NCI-H187 (cell line): ENCODE measurements at places on chromosomes 1 and 21.

DNA sequence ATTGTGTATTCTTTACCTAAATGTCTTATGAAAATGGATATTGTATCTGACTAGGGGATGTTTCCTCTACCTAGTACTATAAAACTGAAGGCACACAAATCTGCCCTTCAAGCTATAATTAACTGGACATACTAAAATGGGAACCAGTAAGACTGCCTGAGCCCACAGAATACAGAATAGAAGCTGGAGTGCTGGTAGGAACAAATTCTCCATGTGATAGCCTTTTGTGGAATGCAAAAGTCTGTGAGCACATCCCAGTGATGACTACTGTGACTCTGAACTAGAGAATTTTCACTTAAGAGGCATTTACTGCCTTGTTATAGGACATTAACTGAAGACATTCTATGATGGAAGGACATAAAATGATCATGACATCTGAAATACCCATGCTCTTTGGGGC is 30.3 kb downstream of the KIFAP3 start:
- DNase-seq, result no peak

- DNase-seq, result no peak
Observed at GRCh38 chr1:224770336-224770693, 154.2 kb downstream of the CNIH3 start.

DNA sequence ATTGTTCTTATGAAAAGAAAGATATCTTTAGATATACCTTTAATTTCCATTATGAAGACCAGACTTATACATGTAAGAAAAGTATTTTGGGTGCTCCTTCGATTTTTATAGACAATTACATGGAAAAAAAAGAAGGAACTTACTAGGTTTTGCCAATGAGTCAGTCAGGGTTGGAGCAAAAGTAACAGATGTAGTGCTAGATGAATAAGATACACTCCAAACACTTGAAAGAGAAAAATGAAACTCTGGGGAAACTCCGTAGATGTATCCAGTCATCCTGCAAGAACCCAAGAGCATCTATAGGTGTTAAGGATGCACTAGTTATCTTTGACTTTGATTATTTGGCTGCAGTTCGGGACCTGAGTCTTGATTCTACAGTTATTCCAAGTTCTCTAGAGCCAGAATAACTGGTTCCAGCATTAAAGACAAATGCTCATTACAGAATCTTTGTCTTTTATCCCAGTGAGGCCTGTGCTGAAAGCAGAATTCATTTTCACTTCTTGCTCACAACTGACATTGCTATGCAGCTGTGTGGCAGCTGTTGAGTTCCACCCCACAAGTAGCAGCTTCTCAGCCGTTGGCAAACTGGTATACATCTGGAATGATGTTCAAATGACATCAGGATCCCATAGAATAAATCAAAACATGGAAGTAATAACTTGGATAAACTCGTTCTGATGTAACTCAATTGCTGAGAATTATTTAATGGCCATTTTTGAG is 326.1 kb downstream of the ASTN1 start:
- DNase-seq, result no peak

- no peak for DNase-seq
Observed at GRCh38 chr1:225514671-225515081, 86.8 kb upstream of the LBR start.

DNA sequence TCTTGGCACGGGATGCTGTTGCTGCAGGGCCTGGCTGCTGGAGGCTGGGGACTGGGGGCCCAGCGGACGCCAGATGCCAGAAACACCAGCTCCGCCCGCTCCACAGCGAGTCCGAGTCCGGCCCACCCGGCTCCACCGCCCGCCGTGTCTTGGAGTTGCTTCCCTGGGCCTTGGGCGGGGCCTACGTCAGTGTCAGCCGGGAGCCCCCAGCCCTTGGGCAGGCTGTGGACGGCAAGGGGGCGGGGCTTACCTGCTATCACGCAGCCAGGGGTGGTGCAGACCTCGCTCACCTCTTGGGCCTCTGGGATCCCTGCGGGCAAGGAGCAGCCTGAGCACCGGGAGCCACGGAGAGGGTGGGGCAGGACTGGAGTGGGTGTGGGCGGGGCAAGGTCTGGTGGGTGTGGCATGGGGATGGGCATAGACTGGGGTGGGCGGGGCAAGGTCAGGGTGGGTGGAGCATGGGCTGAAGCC is 21.8 kb downstream of the MMEL1 start:
- no peak for DNase-seq

GRCh38 chr1:94048413-94049164 is 72.4 kb downstream of the ABCA4 start:
- no peak for DNase-seq

GRCh38 chr1:30636621-30637020 is 86.8 kb downstream of the MATN1 start:
- no peak for DNase-seq

DNA sequence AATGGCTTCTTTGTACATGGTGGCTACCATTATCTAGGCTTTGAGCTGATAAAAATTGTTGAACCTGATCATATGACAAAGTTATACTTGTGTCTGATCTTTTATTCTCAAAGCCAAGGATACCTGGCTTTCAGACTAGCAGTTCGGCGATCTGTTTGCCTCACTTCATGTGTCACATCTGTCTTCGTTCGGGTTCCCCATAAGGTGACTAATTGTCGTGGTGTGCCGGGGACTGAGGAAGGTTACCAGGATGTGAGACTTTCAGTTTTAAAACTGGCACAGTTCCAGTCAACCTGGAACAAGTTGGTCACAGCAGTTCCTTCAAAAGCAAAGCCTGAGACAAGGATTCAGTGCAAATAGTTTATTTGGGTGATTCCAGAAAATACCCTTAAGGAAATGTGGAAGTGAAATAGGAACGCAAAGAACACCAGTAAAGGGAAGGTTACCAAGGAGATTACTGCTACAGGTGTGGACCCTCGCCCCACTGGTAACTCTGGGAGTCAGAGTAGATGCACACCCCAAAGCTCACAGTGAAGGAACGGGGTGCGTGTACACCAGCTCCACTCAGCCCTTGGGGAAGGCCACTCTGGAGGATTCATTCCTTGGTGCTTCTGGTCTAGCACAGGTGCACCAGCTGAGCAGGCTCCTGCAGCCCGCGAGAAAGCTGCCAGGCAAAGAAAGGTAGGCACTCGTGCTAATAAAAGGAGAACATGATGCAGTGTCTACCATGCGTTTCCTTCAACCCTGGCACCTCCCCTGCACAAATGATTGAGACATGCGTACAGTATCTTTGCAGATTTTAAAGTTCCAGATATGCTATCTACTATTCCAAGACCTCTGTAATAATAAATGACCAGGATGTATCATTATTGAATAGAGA is 69.0 kb downstream of the VWA5B1 start:
- no peak for DNase-seq

GRCh38 chr1:92551916-92552315 is 65.2 kb upstream of the GFI1 start:
- DNase-seq, result no peak

- DNase-seq, result no peak
Observed at GRCh38 chr1:170721621-170722020, 57.7 kb downstream of the PRRX1 start.

DNA sequence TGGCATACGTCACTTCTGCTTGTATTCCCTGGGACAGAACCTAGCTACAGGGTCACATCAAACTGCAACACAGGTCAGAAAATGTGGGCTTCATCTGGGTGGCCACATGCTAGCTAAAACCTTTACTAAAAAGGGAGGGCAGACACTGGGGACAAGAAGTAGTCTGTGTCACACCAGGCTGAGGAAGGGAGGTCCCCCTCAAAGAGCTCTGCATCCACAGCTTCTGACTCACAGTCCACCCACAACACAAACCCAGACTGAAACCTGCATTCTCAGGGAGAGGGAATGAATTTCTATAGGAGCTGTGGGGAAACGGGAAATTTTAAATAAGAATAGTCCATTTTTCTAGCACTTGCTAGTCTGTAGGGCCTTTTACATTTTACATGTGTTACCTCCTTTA is 16.2 kb downstream of the OLIG2 start:
- DNase-seq, result no peak

GRCh38 chr1:52365071-52365745 is 797 bp downstream of the CC2D1B start:
- DNase-seq, result no peak

DNA sequence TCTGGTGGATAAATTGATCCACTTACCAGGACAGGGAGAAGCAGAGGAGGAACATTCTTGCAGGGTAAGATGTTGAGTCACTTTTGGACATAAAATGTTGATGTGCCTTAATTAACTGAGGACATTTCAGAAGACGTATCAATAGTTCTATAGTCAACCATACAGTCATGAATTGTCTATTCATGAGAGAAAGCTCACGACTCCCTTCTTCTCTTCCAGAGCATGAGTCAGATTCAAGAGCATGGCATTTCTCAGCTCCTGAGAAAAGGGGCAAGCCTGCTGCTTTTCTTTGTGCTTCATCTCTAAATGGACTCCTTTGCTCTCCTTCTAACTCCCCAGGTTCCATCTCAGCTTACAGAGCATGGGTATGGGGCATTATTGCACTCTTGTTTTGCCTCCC is 55.7 kb downstream of the ADGRL4 start:
- no peak for DNase-seq

DNA sequence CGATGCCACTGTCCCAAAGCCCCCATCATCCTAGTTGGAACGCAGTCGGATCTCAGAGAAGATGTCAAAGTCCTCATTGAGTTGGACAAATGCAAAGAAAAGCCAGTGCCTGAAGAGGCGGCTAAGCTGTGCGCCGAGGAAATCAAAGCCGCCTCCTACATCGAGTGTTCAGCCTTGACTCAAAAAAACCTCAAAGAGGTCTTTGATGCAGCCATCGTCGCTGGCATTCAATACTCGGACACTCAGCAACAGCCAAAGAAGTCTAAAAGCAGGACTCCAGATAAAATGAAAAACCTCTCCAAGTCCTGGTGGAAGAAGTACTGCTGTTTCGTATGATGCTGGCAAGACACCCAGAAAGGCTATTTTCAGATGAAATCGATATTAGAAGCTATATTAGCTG is 8.1 kb downstream of the RHOU start:
- DNase-seq, result no peak

- no peak for DNase-seq
Observed at GRCh38 chr1:25700626-25701025, 84.0 kb downstream of the MAN1C1 start.

GRCh38 chr1:88398338-88398737 is 285.7 kb upstream of the PKN2 start:
- no peak for DNase-seq

GRCh38 chr1:79204779-79205479 is 198.4 kb upstream of the ADGRL4 start:
- DNase-seq, result no peak

- no peak for DNase-seq
Observed at GRCh38 chr1:20255666-20256065, 35.0 kb upstream of the VWA5B1 start.

DNA sequence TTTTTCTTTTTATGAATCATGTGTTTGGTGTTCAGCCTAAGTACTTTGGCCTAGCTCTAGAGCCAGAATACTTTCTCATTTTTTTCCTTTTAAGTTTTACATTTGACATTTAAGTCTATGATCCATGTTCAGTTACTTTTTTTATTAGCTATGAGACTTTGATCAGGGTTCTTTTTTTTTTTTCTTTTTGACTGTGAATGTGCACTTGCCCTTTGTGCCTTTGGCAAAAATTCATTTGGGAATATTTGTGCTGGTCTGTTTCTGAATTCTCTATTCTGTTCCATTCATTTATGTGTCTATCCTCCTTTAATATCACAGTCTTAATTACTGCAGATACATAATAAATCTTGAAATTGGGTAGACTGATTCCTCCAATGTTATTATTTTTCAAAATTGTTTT is 93.8 kb downstream of the MAP3K21 start:
- no peak for DNase-seq

- no peak for DNase-seq
Observed at GRCh38 chr1:11320153-11320936, 47.3 kb downstream of the UBIAD1 start.

DNA sequence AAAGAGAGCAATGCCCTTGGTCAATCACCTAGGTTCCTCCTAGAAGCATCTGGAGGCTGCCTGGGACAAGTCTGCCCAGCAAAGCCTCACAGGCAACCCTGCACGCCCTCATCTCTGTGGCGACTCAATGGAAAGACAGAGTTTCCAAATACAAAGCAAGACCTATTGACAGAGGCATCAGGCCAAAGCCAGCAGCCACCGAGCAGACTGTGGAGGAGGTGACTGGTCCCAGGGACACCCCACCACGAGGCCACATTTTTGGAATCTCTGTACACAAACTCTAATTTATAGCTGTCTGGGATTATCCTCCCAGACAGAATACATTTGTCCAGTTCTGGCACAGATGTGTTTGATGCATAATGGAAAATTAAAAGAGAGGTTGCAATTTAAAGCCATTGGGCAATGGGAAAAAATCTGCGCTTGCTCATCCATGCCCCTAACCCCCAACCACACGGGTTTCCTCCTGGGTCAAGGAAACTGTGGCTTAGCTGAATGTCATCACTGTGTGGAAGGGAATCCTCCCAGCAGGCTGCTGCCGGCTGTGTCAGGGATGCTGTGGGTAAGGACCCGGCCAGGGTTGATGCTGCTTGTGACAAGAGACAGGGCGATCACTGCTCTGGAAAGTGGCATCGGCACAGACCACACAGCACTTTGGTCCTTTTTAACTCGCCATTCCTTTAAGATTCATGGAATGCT is 14.3 kb downstream of the TSPAN2 start:
- DNase-seq, result no peak

DNA sequence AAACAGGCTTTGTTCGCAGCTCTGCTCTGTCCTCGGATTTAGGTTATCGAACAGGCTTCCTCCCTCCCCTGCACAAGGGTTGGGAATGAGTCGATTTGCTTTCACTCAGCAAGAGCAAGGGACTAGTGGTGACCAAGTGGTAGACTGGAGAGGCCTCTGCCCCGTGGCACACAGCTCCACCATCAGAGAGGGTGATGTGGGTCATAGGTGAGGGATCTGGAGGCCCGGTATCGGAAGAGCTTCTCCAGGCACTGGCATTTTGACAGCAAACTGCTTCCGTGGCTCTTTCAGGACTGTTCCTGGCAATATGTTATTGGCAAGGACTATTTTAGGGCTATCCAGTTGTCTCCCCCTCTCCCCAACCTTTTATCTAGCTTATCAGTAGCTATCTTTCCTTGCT is 3.1 kb upstream of the ELF3 start:
- DNase-seq, result no peak

- DNase-seq, result no peak
Observed at GRCh38 chr1:111841189-111841588, 85.5 kb downstream of the DDX20 start.

GRCh38 chr21:42777757-42778344 is 101.5 kb downstream of the WDR4 start:
- no peak for DNase-seq

GRCh38 chr1:227951624-227952373 is 4.1 kb upstream of the WNT9A start:
- DNase-seq, result no peak

- no peak for DNase-seq
Observed at GRCh38 chr1:177977141-177977540, 7.3 kb upstream of the SEC16B start.

GRCh38 chr21:38039369-38039768 is 123.1 kb upstream of the KCNJ6 start:
- DNase-seq, result no peak

GRCh38 chr1:219085082-219085481 is 88.6 kb upstream of the LYPLAL1 start:
- no peak for DNase-seq

GRCh38 chr1:43604192-43604591 is 45.8 kb upstream of the KDM4A start:
- DNase-seq, result no peak
